ENCODE measurements at places on chromosomes 12 and 14. TPM values are rescaled to one million over a fixed set of nuclear protein-coding genes. Genes with fewer than 3 reads are reported as not detected.

DNA sequence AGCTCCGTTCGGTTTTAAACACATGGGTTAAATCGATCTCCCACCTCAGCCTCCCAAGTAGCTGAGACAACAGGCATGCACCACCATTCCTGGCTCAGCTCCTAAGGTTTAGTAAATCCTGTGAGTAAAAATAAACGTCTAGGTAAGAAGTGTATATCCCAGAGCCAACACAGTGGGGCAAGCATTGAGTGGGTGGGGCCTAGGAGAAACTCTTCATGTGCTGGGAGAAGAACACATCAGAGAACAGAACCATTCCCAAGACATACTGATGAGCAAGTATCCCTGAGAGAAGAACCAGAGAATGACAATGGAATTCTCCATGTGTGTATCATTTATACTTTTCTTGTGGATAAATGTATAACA lies 86.3 kb downstream of the SEC23A start:
- DNase-seq = no peak

GRCh38 chr14:67856827-67857226 lies 37.2 kb downstream of the RAD51B start:
- DNase-seq = no peak

- DNase-seq = no peak
Measured at GRCh38 chr12:51017452-51017851, 8.7 kb downstream of the SLC11A2 start.

DNA sequence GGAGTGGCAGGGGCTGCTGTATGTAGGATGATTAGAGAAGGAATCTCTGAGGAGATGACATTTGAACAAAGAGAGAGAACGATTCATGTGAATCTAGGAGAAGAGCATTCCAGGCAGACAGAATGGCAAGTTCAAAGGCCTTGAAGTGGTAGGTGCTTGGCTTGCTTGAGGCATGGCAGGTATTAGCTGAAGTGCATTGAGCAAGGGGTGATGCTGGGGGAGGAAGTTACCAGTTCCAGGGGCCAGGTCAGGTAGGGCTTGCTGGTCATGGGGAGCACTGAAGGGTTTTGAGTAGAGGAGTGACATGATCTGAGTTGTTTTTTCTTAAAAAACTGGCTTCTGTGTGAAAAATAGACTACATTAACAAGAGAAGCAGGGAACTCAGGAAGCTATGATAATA lies 71.8 kb downstream of the SPATS2 start:
- DNase-seq = no peak

DNA sequence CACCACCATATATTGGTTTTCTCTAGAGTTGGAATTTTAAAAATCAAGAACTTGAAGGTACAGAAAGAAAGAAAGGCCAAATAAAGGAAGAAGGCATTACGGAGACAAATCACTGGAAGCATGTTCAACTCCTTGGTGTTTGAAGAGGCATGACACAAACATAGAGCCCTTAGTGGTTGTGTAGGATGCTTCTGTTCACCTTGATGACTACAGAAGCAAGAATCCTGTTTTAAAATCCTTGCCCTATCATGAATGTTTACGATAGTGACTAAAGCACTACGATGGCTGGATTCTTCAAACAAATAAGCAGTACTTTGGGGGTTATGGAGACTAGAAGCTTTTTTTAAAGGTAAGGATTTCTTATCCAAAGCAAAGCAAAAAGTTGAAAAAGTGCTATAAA lies 10.3 kb upstream of the ISM2 start:
- DNase-seq = no peak

DNA sequence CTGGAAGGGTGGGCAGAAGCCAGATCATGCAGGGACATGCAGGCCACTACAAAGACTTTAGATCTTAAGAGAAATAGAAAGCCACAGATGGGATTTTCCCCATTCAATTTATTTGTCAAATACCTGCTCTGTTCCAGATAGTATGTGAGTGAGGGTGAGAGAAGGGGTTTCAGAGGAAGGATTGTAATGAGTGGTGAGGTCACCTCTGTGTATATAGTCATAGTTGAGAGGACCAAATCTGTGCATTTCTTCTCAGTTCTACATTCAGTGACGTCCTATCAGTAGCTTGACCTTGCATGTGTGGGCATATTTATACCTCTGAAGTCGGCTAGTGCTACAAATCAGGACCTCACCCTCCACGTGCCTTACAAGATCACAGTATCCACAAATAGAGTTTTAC lies 31.2 kb upstream of the RBM19 start:
- no peak for DNase-seq

DNA sequence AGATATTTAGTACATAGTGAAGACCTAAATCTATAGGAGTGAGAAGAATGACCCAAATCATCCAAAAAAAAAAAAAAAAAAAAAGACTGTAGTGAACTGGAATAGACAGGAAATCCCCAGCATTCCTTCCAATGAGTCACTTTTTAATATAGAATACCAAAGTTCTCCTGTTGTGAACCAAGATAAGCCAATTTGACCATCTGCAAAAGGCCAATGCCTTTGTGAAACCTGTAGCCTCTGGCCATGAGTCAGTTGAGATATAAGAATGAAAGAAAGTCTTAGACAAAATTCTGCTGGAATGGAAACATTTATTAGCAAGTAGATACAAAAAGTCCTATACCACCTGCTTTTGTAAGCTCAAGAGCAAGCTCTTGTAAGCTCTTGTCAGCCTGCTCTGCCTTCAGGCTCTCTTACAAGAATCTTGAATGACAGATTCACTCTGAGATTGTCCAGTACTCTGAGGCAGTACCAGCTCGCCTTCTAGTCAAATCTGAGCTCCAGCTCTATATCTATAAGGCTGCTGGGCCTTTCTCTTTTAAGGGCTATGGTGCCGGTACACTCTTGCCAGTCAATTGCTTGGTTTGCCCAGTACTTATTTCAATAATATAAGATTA lies 243.0 kb upstream of the TMTC1 start:
- no peak for DNase-seq

DNA sequence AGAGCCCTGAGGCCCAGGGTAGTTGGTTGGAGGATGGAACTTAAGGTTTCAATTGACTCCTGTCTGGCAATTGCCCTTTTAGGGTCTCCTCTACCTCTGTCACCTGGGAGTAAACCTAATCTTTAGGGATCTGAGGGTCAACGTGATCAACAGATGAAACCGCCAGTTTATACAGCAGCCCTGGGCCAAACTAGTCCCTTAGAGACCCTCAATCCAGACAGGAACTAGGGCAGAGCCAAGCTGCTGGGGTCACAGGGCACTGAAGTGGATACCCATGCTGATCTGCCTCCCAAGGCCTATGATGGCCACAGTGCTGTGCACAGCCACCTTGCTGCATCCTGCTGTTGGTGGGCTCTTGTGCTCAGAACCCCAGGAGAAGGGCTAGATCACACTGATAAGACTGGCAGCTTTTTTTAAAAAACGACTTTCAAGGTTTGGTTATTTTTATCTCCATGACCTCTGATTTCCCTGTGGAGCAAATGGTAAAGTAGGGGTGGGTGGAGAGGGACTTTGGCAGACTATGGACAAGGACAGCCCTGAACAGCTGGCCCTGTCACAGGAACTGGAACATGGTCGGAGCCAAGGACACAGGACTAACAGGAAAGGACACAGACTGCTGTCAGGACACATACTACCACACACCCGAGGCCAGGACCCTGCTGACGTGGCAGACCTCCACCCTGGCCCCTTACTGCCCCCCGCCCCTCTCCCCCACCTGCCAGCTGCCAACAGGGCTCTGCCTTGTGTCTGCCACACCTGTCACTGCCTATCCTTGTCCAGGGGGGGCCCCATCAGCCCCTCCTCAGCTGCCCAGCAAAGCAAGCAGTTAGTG lies 474 bp downstream of the FITM1 start:
- no peak for DNase-seq

- DNase-seq = peak; percentile 46
Measured at GRCh38 chr12:71782017-71782416, 27.4 kb downstream of the RAB21 start.

DNA sequence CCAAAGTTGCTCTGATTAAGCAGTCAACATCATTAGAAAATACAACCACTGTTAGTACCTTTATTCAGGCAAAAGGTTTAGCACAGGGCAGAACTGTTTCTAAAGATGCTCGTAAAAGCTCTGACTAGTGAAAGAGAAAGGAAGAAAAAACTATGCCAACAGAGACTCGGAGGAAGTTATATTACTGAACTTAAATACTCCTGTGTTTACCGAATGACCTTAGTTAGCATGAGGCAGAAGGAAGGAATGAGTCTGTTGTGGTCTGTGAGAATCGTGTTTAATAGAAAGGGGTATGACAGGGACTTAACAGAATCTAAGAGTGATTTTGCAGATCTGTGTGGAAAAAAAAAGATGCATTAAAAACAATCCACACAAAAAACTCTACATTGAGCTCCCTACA lies 84.1 kb upstream of the OVCH1 start:
- DNase-seq = peak; percentile 38

- no peak for DNase-seq
Measured at GRCh38 chr14:103195828-103196615, 72.8 kb downstream of the TNFAIP2 start.

DNA sequence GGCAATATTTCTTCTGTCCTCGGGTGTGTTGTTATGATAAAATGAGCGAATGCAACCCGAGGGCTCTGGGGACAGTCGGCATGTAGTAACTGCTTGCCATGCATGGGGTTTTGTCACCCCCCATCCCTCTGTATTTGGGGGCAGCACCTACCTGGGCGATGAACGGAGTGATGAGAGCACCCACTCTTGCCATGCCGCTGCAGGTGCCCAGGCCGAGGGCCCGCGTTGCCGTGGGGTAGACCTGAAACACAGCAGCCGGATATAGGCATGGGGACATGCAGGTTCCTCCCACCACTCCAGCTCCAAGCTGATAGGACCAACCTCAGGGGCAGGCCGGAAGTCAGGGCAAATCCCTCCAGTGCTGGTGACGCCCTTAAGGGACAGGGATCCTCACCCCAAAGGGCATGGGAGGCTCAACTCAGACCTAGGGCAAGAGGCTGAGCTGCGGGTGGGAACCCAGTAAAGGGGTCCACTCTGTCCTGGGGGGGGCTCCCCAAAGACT lies 35.8 kb downstream of the DAO start:
- no peak for DNase-seq

DNA sequence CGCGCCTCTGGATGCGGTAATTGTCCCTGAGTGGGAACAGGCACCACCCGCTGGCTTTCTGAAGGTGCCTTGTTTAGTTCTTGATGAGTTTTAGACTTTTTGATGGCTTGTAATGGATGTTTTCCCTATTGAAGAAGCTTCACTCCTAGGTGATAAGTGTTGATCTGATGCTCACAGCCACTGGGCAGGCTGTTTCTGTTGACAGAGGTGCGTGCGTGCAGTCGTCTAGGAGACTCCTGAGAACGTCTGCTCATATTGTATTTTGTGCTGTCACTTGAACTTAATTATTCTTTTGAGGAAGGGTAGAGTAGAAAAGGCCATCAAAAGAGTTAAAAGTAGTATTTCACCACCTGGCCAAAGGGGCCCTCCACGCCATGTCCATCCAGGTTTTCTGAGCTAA lies 70.5 kb downstream of the EP400 start:
- no peak for DNase-seq

TTC9 gene
- total RNA-seq = 5.1 TPM

RNASE7 gene
- not detected for total RNA-seq

GRIN2B gene
- total RNA-seq = under 0.01 TPM

CELA1 gene
- not detected for total RNA-seq

NOVA1 gene
- 0.27 TPM for total RNA-seq

REP15 gene
- total RNA-seq = 0.54 TPM
